Nasal cavity respiratory epithelium epithelial cell of viscerocranial mucosa (primary cell): ENCODE measurements at places on chromosomes 12 and 14. TPM values are rescaled to one million over a fixed set of nuclear protein-coding genes. Genes with fewer than 3 reads are reported as not detected.

Gene TNFRSF1A
- total RNA-seq, result 51.6 and 110 TPM in 2 replicates

Gene OGFOD2
- total RNA-seq, result 10.6 TPM in 2 replicates

Gene SLC6A15
- 40.5 and 86.1 TPM in 2 replicates for total RNA-seq

Gene ZNF219
- total RNA-seq, result 15.4 and 18.2 TPM in 2 replicates

Gene POTEG
- not detected in 2 replicates for total RNA-seq

Gene DIO2
- total RNA-seq, result 0.07 and 0.68 TPM in 2 replicates

Gene FITM1
- 0.28 and 0.34 TPM in 2 replicates for total RNA-seq

Gene TEDC1
- 3.7 and 3.8 TPM in 2 replicates for total RNA-seq

Gene KRT4
- total RNA-seq, result 1.0 and 33.2 TPM in 2 replicates

Gene NOP9
- total RNA-seq, result 34.2 and 36.0 TPM in 2 replicates

Gene LYZ
- 0.07 TPM in 1 of 2 replicates, not detected in the other for total RNA-seq

Gene PPP1R1A
- total RNA-seq, result not detected in 2 replicates

Gene PITPNM2
- 1.4 and 6.5 TPM in 2 replicates for total RNA-seq

Gene RIPK3
- 1.4 and 4.6 TPM in 2 replicates for total RNA-seq

Gene SLIRP
- 109 and 117 TPM in 2 replicates for total RNA-seq

Gene MYL2
- not detected in 2 replicates for total RNA-seq

Gene ZDHHC22
- total RNA-seq, result not detected in 2 replicates

Gene KRT81
- 9.1 and 256 TPM in 2 replicates for total RNA-seq

Gene HPD
- total RNA-seq, result not detected in 2 replicates

Gene LRTM2
- not detected in 2 replicates for total RNA-seq

Gene MYH7
- total RNA-seq, result not detected in 2 replicates

Gene GALNT8
- not detected in 2 replicates for total RNA-seq

Gene KRT73
- total RNA-seq, result not detected in 2 replicates

Gene CISTR
- not detected in 2 replicates for total RNA-seq

Gene PGF
- 41.9 and 45.8 TPM in 2 replicates for total RNA-seq

Gene MBD6
- 3.4 and 19.0 TPM in 2 replicates for total RNA-seq

Gene A2ML1
- 45.6 and 135 TPM in 2 replicates for total RNA-seq

Gene PMEL
- total RNA-seq, result 1.3 and 1.4 TPM in 2 replicates

Gene KCNH5
- total RNA-seq, result not detected in 2 replicates

Gene UBC
- total RNA-seq, result 2,559 and 3,432 TPM in 2 replicates

Gene SIVA1
- 31.0 and 56.4 TPM in 2 replicates for total RNA-seq

Gene ASCL1
- not detected in 2 replicates for total RNA-seq

Gene SCNN1A
- 9.6 and 76.7 TPM in 2 replicates for total RNA-seq

Gene TFCP2
- 10.3 and 21.2 TPM in 2 replicates for total RNA-seq

Gene ACIN1
- total RNA-seq, result 40.7 and 73.9 TPM in 2 replicates

Gene PLEKHG7
- total RNA-seq, result 0.28 TPM in 1 of 2 replicates, not detected in the other

Gene C3AR1
- 0.14 TPM in 1 of 2 replicates, not detected in the other for total RNA-seq

Gene FOXM1
- 0.07 and 1.0 TPM in 2 replicates for total RNA-seq

Gene PPP1R13B
- total RNA-seq, result 3.8 and 10.8 TPM in 2 replicates

Gene FSCB
- total RNA-seq, result not detected in 2 replicates

Gene EMC9
- 9.5 and 15.7 TPM in 2 replicates for total RNA-seq

Gene EIF2S3B
- total RNA-seq, result 0.68 and 7.4 TPM in 2 replicates

Gene OTUB2
- total RNA-seq, result 2.7 and 4.2 TPM in 2 replicates

Gene ADAM21
- under 0.01 and 0.14 TPM in 2 replicates for total RNA-seq

Gene ATP2A2
- total RNA-seq, result 234 and 432 TPM in 2 replicates

Gene SMIM41
- under 0.01 TPM in 1 of 2 replicates, not detected in the other for total RNA-seq

Gene LTBR
- 60.1 and 95.4 TPM in 2 replicates for total RNA-seq

Gene NTS
- total RNA-seq, result not detected in 2 replicates

Gene BMP4
- 0.50 TPM in 1 of 2 replicates, not detected in the other for total RNA-seq

Gene TRAFD1
- total RNA-seq, result 37.1 and 40.0 TPM in 2 replicates

Gene LRRC10
- total RNA-seq, result not detected in 2 replicates

Gene RBMS2
- total RNA-seq, result 18.1 and 21.5 TPM in 2 replicates

Gene TCL1B
- total RNA-seq, result not detected in 2 replicates

Gene AKAP3
- 1.0 and 1.7 TPM in 2 replicates for total RNA-seq

Gene RHOJ
- 0.07 TPM in 1 of 2 replicates, not detected in the other for total RNA-seq

Gene C12orf50
- total RNA-seq, result under 0.01 TPM in 1 of 2 replicates, not detected in the other

Gene SERPINA3
- total RNA-seq, result 1.7 and 234 TPM in 2 replicates
